Activated T-helper 17 cell treated with anti-CD3 and anti-CD28 coated beads, Interleukin-2, amount 50 U/mL, for 72 hours (primary cell): ENCODE measurements at places on chromosomes 7 and 10. TPM values are rescaled to one million over a fixed set of nuclear protein-coding genes. Genes with fewer than 3 reads are reported as not detected.

The ADAMTS14 gene
- 0.19 TPM for total RNA-seq

The GIMAP6 gene
- total RNA-seq: 57.3 TPM

The GDF10 gene
- total RNA-seq: not detected

The DYNC1I1 gene
- not detected for total RNA-seq
